ENCODE measurements at places on chromosomes 3 and 15.
A peak's percentile ranks its signal among the peaks of the same experiment; 100 is the strongest.

DNA sequence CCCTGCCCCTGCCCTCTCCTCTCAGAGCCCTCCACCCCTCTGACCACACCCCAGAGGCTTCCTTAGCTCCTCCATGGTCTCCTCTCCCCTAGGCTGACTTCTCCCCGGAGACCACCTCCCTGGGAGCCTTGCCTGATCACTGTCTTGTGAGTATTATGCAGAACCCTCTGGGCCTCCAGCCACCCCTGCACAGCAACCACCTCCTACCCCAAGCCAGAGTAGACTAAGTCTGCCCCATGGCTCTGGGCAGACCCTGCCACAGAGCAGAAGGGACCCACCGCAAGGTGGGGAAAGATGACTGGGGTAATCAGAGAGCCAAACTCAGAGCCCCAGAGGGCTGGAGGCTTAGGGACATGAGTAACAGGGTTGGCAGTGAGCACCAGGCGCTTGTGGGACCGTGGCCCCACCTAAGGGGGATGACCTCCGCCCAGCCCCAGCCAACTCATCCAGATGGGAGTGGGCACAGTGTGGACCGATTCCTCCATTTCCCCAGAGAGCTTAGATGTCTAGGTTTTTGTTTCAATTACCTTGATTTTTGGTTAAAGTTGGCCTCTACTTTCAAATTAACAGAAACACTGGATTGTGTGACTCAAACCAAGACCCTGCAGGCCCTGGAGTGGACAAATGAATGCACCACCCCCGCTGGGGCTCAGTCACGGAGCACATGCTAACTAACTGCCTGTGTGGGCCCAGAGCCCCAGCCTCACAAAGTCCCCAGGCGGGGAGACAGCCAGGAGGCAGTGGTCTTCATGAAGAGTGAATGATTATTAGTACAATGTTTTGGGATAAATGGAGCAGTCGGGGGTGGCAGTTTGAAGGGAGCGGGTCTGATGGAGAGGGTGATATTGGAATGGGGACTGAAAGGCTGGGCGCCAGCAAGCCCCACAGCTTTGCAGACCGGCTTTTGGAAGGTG, 119.4 kb upstream of the PRR20G start:
- DNase-seq = no peak

- DNase-seq = no peak
Measured at GRCh38 chr3:157527131-157527881, 24.1 kb upstream of the VEPH1 start.

GRCh38 chr15:29312387-29312786, 42.8 kb upstream of the NSMCE3 start:
- DNase-seq = no peak

DNA sequence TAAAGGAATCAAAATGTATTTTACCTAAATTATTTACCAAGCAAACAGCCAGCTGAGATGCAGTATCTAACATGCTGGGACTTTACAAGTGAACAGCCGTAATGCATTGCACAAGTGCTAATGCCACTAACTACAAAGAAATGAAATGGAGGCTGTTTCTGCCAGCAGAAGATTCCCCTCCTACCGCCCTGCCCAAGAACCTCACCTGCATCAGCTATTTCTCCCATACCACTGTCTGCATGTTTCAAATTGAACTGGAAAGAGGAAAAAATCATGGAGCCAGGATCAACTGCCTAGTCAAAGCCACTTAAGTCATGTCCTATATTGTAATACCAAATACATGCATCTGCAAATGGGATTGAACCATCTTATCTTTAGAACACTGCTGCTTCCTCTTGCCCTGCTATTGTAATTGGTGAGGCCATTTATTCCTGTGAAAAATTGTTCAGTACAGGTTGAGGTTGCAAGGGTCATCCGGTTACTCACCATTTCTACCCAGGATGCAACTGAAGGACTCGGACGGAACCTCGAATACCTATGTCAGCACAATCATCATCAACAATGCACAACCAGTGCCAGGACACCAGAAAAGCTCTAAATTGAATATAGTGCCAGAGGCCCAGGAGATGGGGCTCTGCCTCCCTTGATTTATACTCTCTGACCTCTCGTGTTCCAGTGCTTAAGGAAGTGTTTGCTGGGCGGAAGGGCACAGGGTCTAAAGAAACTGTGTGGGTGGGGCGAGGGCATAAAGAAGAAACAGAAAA, 27.5 kb downstream of the ANXA2 start:
- DNase-seq = no peak

DNA sequence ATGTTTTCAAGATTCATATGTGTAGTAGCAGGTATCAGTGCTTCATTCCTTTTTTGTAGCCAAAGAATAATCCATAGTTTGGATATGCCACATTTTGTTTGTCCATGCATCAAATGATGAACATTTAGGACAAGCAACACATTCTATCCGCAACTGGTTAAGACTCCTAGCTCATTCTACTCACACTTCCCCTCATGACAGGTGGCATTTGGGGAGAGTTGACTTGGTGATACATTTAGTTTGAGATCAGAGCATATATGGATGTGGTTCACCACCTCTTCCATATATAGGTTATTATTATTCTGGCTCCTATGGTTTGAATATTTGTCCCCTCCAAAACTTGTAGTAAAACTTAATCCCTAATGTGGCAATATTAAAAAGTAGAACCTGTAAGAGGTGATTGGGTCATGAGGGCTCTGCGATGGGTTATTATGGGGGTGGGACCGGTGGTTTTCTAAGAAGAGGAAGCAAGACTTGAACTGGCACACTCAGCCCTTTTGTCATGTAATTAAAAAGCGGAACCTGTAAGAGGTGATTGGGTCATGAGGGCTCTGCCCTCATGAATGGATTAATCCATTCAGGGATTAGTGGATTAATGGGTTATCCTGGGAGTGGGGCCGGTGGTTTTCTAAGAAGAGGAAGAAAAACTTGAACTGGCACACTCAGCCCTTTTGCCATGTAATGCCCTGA, 75.3 kb upstream of the HRH1 start:
- no peak for DNase-seq

- DNase-seq = no peak
Measured at GRCh38 chr3:45109771-45110508, 36.2 kb downstream of the CDCP1 start.

DNA sequence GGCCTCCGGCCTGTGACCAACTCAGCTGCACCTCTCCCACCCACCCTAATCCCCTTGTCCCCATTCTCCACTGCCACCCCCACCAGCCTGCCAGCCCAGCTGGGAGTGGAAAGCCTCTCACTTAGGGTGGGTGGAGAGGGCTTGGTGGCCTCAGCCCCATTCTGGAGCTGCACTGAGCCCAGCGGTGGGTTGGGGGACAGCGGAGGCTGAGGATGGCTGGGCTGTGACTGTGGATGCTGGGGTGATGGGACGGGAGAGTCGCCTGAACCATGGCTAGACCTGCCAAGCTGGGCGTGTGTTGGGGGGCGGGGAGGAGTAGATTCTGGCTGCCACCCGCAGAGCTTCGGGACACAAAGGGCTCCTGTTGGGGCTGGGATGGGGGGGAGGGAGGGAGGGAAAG, 1.8 kb downstream of the CLCN2 start:
- no peak for DNase-seq

DNA sequence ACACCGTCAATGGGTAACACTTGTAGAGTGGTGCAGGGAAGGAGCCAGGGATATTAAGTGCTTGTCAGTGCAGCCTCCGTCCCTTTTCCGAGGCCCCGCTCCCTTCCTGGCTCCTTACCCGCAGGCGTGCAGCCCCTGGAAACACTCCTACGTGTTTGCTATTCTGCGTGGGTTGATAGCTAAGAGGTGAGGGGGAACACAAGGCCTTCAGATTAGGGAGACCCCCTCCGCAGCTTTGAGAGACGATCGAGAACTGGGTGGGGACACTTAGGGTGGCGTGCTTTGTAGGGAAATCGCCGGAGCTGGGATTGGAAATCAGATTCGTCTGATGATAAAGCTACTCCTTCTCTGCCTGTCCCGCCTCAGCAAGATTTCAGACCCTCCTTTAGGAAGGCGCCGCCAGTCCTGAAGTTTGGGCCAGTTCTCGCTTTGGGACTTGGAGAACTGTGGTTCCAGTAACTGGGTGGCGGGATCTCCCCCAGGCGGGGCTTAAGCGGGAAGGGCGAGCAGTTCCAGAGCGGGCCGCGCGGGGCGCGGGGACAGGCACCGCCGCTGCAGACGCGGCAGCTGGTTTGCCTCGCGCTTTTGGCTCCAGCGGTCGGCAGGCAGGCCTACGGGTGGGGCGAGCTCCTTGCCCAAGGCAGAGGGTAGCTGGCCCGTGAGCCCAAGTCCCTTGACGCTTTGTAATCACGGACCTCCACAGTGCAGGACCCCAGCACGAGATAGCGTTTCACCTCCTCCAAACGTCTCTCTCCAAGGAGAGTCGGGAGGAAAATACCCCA, 8.0 kb upstream of the FAM107A start:
- peak; percentile 77 for DNase-seq

DNA sequence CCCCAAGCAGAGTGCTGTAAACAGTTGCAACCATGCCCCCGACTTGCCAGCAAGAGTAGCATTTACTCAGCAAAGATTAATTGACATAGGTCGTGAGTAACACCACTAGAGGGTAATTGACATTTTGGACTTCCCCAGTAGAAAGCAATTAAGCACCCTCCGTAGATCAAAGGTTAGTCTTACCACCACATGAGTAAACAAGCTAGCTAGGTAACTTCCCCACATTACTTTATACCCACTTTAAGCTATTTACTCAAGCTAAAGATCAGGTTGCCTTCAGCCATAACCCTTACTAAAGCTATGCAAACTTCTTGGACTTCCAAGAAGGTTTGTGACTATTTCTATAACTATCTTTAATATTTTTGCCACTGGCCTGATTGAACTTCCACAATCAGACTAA, 1072.7 kb downstream of the OTOL1 start:
- DNase-seq = no peak

DNA sequence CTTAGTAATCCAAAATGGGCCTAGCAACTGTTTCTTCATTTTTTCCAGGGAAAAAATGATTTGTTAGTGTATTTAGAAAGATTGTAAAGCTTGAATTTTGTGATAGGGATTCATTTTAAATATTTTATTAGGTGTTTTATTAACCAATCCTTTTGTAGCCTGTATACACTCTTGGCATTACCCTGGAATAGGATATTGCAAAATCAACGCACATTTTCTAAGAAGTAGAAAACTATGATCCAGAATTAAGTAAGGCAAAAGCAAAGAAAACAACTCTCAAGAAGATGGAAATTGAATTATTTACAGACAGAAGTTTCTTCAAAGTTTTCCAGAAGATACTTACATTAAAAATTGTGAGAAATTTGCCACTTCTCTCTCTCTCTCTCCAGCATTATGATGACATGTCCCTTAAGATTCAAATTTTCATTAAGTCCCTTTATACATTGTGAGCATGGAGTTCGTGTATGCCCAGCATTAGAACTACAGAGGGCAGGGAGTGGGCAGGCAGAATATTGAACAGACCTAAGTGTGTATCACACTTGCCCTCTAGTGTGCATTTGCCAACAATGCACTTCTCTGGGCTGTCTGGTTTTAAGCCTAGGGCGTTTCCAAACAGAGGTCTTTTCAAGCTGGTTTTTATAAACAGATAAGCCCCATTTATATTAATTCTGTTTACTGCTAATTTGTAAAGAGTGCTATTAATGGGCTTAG, 28.5 kb upstream of the CMSS1 start:
- DNase-seq = no peak

DNA sequence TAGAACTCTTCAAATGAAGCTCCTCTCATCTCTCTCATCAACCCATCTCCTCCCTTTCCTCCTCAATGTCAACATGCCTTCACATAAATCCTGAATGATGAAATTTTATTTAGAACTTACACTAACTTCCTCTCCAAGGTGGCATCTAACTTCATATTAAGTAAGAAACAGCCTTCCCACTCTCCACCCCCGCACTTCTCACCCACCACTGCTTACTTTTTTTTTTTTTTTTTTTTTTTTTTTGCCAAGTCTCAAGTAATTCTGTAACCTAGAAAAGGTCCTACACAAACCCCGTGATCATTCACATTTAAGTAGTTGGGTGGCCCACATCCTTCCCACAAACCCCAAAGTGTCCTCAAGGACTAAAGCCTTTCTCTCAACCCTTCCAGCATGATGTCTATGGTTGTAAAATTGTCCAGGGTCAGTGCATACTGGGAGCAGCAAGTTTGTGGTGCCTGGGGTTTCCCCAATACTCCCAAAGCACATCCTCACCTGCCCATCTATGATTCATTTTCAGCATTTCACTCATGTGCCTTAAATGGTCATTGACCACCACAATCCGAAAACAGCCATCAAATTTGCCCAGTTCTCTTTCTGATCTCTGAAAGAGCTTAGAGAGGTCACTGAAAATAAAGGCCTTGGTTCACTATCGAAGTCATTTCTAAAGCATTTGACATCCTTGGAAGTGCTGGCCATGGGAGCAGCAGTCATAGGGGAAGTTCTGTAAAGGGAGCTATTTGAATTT, 47.2 kb downstream of the CD86 start:
- DNase-seq = no peak

DNA sequence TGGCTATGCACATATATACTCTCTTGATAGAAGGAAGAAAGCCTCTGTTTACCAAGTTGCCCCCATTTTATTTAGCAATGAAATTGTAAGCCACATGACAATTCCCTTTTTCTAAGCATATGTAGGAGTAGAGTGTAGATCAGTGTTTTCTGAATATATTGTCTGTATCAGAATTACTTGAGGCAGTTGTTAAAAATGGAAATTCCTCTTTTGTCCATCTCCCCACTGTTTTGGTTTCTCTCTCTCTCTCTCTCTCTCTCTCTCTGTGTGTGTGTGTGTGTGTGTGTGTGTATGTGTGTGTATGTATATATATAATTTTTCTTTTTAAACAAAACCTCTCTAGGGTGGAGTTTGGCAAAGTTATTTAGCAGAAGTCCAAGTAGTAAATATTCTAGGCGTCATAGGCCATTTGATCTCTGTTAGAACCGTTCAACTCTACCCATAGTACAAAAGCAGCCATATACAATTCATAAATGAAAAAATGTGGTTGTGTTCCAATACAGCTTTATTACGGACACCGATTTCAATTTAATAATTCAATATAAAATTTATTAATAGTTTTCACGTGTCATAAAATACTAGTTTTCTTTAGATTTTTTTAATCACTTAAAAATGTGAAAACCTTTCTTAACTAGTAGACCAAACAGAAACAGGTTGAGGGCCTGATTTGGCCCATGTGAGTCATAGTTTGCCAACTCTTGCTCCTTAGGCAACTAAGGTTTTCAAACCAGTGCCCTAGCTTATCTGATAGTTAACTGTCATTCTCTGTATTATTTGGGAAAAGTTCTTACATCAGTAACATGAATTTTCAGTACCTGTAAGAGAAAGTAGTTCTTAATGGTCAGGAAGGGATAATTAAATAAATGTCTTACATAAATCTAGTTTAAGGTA, 39.8 kb downstream of the UBE2E1 start:
- no peak for DNase-seq

- DNase-seq = no peak
Measured at GRCh38 chr3:69791919-69792399, 52.7 kb downstream of the MITF start.

- no peak for DNase-seq
Measured at GRCh38 chr3:61015408-61015807, 235.8 kb downstream of the FHIT start.

GRCh38 chr3:102036017-102036416, 186.7 kb downstream of the NFKBIZ start:
- no peak for DNase-seq

DNA sequence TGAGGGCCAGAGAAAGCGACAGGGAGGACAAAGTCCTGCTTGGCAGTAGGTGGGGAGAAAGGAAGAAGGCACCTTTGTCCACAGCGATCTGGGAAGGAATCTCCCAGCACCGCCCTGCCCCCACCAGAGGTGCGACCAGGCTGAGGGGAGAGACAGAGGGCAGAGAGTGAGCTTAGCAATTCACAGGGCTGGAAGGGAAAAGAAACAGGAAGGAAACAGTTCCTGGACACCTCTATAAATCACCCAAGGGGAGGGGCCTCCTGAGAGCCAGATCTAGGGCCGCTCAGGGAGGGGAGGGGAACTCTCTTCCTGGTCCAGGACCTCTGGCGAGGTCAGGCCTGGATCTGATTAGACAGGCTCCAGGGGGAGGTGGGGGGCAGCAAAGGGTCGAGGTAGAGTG, 35.4 kb downstream of the RNU5B-1 start:
- DNase-seq = no peak

Measured in activated T-cell treated with anti-CD3 and anti-CD28 coated beads, Interleukin-2, amount 50 U/mL, for 24 hours (primary cell).